Uterus (tissue), 4 donors: ENCODE measurements at places on chromosomes 12 and 14. TPM values are rescaled to one million over a fixed set of nuclear protein-coding genes. Genes with fewer than 3 reads are reported as not detected.
A peak's percentile ranks its signal among the peaks of the same experiment; 100 is the strongest.

DNA sequence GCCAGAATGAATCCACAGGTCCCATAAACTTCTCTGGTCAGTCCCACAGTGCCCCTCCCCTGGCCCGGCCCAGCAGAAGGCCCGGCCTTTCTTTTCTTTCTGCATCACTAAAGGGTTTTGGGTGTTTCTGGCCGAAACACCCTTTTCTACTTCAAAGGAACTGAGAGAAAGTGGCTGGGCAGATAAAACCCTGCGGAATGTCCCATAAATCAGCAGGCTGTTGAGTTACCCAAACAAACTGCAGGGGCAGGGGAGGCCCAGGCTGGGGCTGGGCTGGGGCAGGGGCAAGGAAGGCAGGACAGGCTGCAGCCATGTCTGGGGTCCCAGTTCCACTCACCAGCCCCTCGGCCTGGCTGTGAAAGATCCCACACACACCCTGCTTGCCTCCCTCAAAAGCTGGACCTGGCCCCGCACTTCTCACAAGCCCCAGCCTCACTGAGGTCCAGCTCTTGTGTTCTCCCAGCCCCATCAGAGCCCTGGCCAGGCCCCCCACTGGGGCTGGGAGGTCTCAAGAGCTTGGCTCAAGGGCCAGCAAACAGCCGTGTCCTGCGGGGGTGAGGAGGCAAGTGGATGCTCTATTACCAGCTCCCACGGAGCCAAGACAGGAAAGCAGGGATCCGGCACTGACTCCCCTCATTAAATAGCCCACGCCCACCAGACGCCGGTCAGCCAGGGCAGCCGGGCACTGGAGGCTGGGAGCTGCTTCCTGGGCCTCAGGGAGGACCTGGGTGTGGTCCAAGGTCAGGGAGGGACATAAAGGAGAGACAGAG lies 41.9 kb downstream of the CCNK start:
- DNase-seq = no peak

GRCh38 chr12:106681210-106681609 lies 93.3 kb upstream of the RIC8B start:
- DNase-seq = no peak

Gene HCAR1
- not detected for total RNA-seq

Gene VSX2
- total RNA-seq = not detected

Gene AICDA
- total RNA-seq = not detected

DNA sequence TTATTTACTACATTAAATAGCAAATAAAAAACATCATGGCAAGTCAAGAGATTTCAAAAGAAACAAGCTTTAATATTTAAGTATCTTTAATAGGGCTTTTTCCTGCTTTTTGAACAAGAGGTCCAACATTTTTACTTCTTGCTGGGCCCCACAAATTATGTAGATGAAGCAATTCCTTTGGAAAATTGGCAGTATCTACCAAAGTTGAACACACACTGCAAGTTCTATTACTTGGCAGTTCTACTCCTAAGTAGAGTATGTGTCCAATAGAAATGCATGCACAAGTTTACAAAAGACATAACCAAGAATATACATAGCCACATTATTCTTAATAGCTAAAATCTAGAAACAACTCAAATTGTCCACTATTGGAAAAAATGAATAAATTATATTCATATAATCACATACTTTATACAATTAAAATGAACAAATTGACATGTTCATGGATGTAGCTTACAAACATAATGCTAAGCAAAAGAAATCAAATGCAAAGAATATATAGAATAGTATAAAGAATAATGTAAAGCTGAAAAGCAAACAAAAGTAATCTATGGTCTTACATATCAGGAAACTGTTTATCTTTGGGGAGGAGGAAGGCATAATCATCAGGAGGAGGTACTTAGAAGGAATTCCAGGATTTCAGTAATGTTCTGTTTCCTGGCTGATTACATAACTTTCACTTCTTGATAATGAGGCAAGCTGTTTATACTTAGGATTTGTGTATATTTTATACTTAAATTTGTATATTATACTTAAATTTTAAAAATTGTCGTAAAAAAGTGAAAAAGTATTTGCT lies 6.5 kb upstream of the TMBIM4 start:
- DNase-seq = no peak

GRCh38 chr12:59677857-59678256 lies 82.0 kb downstream of the SLC16A7 start:
- no peak for DNase-seq

DNA sequence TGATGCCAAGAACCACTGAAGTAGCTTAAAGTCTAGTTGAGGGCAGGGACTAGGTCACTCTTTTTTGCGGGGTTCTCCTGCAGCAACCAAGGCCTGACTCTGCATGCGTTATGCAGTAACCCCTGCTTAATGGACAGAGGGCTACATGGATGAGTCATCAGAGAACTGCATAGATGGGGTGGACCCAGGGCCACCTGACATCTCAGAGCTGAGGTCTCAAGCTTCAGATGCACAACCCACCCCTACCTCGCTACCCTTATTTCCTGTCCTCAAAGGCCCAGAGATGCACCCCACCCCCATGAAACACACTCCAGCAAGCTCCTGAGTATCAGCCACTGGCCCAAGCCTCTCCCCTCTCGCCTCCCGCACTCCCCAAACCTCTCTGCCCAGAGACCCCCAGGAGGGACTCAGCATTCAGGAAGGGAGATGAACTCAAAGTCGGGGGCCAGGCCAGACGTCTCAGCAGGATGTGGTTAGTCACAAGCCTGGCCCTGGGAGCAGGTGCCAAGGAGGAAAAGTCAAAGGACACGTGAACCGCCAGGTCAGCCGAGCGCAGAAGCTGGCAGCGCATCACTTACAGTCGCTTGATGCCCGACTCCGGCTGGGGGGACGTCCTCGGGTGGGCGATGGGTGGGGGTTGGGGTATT lies 25.8 kb downstream of the SNRNP35 start:
- DNase-seq = no peak

Gene TMEM132C
- 0.26 TPM for total RNA-seq

DNA sequence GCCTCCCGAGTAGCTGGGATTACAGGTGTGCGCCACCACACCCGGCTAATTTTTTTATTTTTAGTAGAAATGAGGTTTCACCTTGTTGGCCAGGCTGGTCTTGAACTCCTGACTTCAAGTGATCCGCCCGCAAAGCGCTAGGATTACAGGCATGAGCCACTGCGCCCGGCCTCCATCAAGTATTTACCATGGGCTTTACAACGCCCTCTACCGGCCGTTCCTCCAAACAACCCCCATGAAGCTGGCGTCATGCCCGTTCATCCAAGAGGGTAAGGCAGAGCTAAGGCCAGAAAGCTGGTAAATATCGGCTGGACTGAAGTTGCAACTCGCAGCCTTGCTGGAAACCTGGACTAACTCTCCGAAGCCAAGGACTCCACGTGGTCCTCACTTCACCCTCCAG lies 41.6 kb downstream of the RNF34 start:
- no peak for DNase-seq

DNA sequence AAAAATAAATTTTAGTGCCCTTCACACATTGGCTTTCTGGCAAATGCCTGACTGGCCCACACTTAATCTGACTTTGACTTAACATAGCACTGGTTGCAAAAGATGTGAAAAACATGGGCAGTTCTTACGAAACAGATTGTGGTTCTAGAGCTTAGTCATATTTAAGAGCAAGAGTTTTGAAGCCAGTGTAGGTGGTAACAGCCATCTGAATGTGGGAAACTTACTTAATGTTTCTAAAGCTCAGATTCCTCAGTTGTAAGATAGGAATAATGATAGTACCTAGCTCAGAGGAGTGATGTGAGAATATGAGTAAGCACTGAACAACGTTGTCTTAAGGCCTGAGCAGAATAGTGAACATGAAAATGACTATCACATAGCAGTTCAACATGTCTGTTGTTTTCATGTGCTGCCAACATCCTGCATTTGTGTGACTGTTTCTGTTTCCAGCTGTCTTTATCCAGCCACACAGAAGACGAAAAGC lies 262.7 kb downstream of the SYT1 start:
- DNase-seq = no peak

DNA sequence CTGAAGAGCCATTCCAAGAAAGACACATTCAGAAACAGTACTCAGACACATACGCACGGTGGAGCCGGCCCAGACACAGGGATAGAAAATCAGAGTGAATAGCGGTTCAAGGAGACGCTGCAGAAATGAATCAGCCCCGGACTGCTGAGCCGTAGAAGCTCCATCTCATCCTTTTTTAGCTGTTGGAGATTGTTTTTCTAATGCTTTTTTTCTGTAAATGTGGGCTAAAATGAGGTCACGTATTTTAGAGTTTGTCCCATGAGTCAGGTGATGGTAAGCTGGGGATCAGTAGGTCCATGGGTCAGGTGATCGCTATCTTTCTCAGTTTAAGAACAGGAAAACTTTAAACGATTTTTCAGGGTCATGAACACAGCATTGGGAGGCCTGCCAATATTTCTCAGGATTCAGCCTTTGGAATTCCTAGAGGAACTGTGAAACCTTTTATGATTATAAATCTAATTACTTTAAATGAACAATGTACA lies 202.4 kb downstream of the ITPR2 start:
- DNase-seq = peak; percentile 34

- DNase-seq = no peak
Observed at GRCh38 chr14:54207476-54208462, 189.0 kb upstream of the CDKN3 start.

GRCh38 chr12:109900752-109901580 lies 892 bp downstream of the TCHP start:
- no peak for DNase-seq

GRCh38 chr12:121816925-121817647 lies 13.3 kb downstream of the SETD1B start:
- no peak for DNase-seq

Gene CCDC175
- not detected for total RNA-seq

Gene DYNLL1
- 311 TPM for total RNA-seq

- DNase-seq = no peak
Observed at GRCh38 chr12:3152892-3153291, 75.7 kb downstream of the TSPAN9 start.

Gene CGRRF1
- total RNA-seq = 32.1 TPM

- no peak for DNase-seq
Observed at GRCh38 chr12:127083008-127083949, 1183.7 kb upstream of the TMEM132C start.

Gene ANKRD33
- total RNA-seq = 2.9 TPM

GRCh38 chr14:67569651-67570290 lies 30.3 kb downstream of the PIGH start:
- no peak for DNase-seq

GRCh38 chr12:50353869-50354593 lies 42.4 kb downstream of the FAM186A start:
- DNase-seq = no peak

GRCh38 chr14:49089107-49089506 lies 497.1 kb downstream of the RPS29 start:
- DNase-seq = no peak

Gene KITLG
- 51.2 TPM for total RNA-seq

Gene CLEC14A
- 39.7 TPM for total RNA-seq

GRCh38 chr14:49971156-49972130 lies 78.6 kb downstream of the ARF6 start:
- no peak for DNase-seq

Gene NTF3
- 3.5 TPM for total RNA-seq

Gene LUM
- 930 TPM for total RNA-seq

GRCh38 chr12:78269620-78270019 lies 438.9 kb downstream of the NAV3 start:
- DNase-seq = no peak

GRCh38 chr12:52063082-52063924 lies 6.5 kb upstream of the ATG101 start:
- DNase-seq = peak; percentile 37

GRCh38 chr12:56631790-56632700 lies 1.9 kb upstream of the BAZ2A start:
- DNase-seq = peak; percentile 78
